ENCODE measurements at places on chromosomes 5 and 9. TPM values are rescaled to one million over a fixed set of nuclear protein-coding genes. Genes with fewer than 3 reads are reported as not detected.

- DNase-seq, result no peak
Measured at GRCh38 chr5:98095072-98095471, 678.4 kb upstream of the RGMB start.

- DNase-seq, result no peak
Measured at GRCh38 chr5:59660737-59661136, 232.8 kb downstream of the PDE4D start.

DNA sequence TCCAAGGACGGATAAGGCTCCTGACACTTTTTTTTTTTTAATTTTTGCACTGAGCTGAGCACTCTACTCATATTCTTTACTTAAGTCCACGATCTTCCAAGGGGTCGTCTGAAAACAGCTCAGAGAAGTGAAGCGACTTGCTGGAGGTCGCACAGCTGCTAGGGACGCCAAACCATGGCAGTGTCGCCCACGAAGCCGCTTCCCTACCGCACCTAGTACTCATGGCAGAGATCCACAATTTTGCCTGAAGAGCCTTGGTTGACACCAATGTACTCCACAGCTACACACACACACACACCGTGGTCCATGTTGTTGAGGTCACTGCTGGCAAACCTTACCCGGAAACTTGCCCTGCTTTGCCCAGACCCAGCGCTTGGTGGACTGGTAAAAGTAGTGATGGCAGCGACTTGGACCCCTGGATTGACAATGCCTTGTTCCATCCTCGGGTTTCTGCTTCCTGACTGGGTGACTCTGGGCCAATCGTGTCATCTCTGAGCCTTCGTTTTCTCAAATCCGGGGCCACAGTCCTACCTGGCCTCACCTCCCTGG lies 521 bp upstream of the SLIT3 start:
- peak; percentile 6 for DNase-seq

DNA sequence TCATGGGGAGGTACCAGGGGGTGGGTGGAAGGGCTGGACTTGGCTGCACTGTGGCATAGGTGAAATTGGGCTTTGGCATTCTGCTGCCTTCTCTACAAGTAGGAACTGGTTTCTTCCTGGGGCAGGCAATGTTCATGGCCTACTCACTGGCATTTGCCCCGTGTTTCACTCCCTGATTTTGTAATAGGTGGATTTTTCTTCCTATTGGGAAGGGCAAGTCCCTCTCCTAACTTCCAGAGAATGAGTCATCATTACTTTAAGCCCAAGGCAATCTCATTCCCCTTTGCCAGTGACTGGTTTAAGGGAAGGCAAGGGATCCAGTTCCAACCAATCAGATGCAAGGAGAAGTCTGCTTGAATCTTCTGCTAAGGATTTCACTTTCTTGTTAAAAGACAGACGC lies 67.9 kb upstream of the ANKRD55 start:
- no peak for DNase-seq

DNA sequence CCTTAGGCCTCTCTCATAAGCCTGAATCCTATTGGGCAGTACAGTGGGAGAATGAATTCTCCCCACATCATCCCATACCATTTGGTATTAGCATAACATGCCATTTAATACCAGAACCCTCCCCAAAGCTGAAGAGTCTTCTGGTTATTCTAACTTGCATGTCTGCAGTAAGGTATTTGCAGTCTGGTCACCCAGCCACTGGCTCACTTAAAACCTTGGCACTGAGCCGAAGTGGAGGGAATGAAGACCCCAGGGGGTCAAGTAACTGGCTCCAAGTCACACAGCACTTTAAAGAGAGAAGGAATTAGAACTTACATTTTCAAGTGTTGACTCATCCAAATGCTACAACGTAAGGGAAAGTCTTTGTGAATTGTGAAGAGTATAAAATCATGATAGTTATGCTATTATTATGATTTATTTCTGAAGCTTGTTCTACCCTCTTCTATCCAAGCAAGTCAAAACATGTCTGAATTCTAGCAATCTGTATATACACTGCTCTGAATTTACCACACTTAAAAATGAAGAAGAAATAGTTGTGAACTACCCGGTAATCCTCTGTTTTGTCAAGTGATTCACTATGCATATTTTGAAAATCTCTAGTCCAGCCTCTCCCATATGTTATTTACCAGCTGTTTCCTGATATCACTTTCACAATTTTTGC lies 28.5 kb downstream of the GLRA1 start:
- no peak for DNase-seq

EIF4E1B gene
- total RNA-seq, result not detected
